Stimulated activated CD4-positive, alpha-beta T cell treated with anti-CD3 and anti-CD28 coated beads, Interleukin-4, amount 100 ng/mL, for 4 hours (primary cell): ENCODE measurements at places on chromosomes 12 and 14.

- DNase-seq: no peak
These were observed 52.0 kb downstream of the PRORP start for GRCh38 chr14:35174342-35174741.

- DNase-seq: no peak
These were observed 84.3 kb upstream of the TTC7B start for GRCh38 chr14:90900476-90901083.

DNA sequence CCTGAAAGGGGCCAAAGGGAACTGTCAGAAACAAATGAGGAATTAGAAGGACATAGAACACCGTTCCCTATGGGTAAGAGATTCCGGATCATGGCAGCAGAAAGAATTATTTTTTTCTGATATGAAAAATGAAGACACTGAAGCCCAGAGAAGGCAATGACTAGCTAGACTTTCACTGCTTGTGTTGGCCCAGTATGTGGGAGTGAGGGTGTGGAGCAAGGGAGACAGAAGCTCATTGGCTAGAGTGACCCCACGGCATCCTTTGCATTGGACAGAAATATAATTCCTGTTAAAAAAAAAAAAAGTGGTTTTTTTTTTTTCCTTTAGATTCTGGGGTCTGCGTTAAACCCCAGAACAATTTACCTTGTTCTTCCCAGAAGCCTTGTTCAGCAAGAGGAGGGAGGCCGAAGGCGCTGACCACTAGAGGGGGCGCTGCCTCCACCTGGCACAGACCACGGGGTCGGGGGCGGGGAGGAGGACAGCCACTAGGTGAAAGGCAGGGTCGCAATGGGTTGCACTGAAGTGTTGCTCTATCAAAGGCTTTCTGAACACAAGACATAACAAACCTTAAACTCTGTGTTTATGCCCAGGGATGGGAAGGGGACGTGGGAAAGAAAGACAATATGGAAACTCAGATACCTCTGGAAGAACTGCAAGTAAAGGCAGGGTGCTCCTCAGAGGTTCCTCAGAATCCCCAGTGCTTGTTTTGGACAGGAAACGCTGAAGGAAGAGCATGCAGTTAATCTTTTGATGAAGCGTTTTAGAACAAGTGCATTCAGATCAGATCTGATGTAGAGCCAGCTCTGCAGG, 156.8 kb downstream of the KCNA5 start:
- peak; percentile 2 for DNase-seq

GRCh38 chr12:98260276-98260675, 255.1 kb upstream of the TMPO start:
- no peak for DNase-seq

DNA sequence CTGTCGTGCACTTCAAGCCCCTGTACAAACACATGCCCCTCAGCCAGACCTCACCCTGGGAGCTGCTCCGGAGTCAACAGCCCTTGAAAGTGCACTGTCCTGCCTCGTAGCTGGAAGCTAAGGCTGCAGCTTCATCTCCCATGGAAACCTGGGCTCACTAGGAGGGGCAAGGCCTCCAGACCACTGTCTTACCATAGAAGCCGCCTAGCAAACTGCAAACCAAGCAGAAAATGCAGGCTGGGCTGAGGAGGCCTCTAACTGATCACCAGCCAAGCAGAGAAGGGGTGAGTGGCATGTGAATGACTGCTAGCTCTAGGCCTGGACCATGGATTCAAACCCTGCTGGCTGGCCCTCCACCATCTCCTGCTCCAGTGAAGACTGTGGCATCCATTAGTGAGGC, 340.2 kb downstream of the CACNA1C start:
- DNase-seq: no peak

GRCh38 chr14:76245097-76245496, 93.4 kb downstream of the GPATCH2L start:
- DNase-seq: no peak

- no peak for DNase-seq
These were observed 8.3 kb upstream of the CAPRIN2 start for GRCh38 chr12:30763053-30763452.

- no peak for DNase-seq
These were observed 76.0 kb downstream of the PTHLH start for GRCh38 chr12:27896419-27896990.

DNA sequence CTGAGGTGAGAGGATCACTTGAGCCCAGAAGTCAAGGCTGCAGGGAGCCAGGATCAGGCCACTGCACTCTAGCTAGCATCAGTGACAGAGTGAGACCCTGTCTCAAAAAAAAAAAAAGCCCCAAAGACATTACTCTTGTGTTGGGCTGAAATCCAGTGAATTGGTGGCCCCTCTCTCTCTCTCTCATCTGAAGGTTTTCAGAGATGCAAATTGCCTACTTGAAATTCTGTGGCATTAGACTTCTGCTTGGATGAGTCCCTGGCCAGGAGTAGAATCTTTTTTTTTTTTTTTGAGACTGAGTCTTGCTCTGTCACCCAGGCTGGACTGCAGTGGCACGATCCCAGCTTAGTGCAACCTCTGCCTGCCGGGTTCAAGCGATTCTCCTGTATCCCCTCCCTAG, 112.0 kb upstream of the ATF7IP start:
- no peak for DNase-seq
